ENCODE measurements at places on chromosomes 7 and 10.

GRCh38 chr10:130773941-130774340 lies 537.6 kb downstream of the TCERG1L start:
- DNase-seq = no peak

DNA sequence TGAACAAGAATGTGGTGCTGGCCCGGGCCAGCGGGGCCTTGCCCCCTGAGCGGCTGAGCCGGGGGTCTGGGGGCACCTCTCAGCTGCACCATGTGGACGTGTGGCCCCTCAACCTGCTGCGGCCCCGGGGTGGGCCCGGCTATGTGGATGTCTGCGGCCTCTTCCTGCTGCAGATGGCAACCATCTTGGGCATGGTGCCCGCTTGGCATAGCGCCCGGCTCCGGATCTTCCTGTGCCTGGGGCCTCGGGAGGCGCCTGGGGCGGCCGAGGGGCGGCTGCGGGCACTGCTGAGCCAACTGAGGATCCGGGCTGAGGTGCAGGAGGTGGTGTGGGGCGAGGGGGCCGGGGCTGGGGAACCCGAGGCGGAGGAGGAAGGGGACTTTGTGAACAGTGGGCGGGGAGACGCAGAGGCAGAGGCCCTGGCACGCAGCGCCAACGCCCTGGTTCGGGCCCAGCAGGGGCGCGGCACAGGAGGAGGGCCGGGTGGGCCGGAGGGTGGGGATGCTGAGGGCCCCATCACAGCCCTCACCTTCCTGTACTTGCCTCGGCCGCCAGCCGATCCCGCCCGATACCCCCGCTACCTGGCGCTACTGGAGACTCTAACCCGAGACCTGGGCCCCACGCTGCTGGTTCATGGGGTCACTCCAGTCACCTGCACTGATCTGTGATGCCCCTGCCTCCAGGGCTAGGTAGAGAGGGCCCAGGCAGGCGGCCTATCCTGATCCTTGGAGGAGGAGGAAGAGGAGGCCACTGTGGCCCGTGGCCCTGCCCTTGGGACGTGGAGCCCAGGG lies 1.1 kb upstream of the TRIP6 start:
- DNase-seq = no peak

DNA sequence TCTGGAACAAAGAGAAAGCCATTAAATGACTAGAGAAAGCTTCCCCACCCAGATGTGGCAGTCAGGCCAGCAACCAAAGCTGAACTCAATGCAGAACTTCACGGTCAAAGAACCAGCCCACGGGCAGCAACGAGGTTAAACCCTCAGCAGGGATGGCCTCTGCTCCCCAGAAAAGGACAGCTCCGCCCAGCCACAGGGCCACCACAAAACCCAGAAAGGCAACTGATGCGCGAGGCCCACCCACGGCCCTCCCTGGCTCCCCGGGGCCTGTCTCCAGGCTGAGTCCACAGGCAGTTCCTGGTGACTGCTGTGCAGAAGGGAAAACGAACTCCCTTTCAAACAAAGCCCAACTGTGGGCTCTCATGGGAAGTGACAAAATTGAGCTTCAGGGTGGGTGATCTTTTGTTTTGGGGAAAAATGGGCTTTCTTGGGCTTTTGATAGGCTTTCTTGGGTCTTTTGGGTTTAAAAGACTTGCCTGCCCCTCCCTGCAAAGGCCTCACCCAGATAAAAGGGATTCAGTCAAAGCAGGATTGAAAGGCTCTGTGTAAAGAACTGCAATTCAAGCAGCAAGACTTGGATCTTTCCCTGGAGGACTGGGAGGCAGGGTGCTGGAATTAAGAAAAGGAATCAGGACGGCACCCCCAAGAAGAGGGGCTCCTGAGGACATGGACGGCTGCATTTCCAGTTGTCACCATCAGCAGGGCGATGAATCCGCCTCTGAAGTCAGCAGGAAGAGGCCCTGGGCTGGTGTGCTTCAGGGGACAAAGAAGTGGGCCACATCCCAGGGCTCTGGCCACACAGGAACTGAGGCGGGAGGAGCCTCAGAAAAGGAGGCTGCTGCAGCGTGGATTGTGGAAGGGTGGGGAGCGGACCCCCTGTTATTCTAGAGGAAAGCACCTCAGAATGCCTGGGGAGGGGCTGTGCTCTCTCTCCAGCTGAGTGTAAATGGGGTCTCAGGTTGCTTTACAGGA lies 209.9 kb downstream of the USP6NL start:
- DNase-seq = no peak

GRCh38 chr7:20176578-20177242 lies 40.5 kb downstream of the MACC1 start:
- DNase-seq = no peak

DNA sequence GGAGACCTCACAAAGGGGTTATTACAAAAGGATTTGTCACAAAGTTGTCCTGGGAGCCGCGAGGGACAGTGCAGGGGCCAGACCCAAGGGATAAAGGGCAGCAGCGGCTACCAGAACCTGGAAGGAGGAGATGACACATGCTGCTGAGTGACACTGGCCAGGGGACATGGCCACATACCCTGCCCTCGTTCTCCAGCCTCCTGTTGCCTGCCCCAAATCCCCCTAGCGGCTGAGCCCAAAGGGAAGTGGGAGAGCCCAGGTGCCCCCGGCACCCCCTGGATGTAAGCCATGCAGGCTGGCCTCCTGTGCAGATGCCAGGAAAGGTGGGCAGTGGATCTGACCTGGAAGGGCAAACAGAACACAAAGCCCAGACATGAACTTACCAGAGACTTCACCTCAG lies 42.7 kb downstream of the C10orf143 start:
- no peak for DNase-seq

DNA sequence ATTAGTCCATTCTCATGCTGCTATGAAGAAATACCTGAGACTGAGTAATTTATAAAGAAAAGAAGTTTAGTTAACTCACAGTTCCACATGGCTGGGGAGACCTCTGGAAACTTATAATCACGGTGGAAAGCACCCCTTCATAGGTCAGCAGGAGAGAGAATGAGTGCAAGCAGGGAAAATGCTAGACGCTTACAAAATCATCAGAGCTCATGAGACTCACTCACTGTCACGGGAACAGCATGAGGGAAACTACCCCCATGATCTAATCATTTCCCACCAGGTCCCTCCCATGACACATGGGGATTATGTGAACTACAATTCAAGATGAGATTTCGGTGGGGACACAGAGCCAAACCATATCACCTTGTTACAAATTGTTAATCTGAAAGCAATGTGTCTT lies 15.8 kb downstream of the TAS2R39 start:
- no peak for DNase-seq

DNA sequence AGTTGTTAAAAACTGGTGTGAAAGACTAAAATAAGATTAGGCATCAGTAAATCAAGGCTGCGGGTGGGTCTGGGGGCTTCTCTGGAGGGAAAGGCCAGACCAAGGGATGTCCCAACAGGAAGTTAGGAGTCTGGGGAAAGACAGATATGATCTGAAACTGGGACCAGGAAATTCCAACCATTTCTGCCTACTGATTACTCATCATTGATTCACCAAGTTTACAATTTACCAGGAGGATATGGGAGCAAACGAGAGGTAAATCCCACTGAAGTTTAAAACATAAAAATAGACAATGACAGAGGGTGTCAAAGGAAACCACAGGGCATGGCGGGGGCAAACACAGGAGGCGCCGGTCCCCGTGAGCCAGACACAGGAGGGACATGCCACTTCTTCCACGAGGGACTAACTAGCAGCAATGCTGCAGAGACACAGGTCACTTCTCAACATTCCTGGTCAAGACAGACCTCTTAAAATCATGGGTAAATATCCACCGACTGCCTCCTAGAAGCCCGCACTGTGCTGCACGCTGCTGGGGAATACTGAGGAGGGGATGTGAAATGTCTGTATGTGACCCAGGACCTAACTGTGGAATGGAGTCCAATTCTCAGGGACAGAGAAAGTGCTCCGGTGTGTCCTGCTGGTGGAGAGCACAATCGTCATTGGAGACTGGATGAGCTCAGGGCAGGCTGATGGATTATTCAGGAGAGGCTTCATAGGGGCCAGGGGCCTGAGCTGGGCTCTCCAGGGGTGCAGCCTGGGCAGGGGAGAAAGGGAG lies 153.4 kb upstream of the KLF14 start:
- no peak for DNase-seq

DNA sequence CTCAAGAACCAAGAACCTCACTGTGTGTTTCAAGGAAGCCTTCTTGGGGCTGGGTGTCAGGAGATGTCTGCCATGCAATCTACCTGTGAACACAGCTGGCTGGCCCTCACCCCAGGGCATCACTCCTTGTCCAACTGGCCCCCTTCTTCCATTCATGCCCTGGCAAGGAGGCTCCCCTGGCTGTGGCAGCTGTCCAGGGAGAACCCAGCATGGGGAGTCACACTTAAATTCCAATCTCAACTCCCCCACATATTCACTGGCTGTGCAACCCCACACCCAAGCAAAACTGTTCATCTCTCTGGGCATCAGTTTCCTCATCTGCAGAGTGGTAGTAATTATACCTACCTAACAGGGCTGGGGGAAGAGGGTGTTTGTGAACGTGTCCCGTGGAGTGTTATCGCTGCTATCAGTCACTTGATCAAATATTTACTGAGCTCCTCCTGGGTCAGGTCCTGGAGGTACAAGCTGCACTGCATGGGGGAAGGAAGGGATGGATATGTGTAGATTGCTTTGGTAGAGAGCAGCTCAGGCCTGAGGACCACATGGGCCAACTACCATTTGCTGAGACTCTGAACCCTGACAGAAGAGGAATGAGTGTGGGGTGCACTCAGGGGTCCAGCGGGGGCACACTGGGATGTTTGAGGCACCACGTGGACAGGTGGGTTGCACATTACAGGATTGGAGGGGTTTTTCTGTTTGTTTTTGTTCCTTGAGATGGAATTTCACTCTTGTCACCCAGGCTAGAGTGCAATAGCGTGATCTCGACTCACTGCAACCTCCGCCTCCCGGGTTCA lies 2.1 kb upstream of the GPRIN2 start:
- no peak for DNase-seq

- DNase-seq = no peak
These were observed 20.4 kb downstream of the AQP1 start for GRCh38 chr7:30931929-30932540.

DNA sequence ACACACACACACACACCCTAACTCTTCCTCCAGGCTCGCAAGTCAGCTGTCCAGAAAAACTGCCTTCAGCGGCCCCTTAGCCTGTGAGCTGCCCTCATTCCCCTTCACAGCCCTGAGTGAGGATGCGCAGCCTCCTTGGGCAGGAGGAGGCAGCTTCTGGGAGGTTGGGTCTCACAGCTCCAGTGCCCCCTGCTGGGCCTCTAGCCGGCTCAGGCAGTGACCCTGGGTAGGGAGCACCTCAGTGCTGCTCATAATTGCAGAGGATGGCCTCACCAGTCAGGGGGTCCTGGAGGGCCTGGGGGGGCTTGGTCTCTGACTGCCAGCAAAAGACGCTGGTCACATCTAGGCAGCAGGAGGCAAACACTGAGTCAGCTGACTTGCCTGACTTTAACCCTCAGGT lies 43.7 kb downstream of the ZNF273 start:
- no peak for DNase-seq

GRCh38 chr7:104271948-104272347 lies 56.5 kb upstream of the LHFPL3 start:
- no peak for DNase-seq

DNA sequence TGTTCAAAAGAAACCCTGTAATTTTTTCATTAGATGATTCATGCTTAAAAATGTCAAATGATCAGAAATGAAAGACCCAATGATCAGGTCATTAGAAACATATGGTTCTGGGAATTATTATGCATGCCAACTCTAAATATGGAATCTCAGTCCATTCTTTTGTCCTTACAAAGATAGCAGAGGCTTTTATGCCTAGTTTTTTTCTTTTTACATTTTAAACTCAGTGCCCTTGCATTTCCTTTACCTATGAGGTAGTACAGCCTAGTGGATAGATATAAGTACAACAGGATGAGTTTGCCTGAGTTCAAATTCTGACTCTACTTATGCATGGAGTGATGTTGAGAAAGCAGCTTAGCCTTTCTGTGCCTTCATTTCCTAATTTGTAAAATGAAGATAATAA lies 392.9 kb downstream of the SUGCT start:
- no peak for DNase-seq

GRCh38 chr7:151410405-151411390 lies 860 bp upstream of the WDR86 start:
- DNase-seq = no peak

DNA sequence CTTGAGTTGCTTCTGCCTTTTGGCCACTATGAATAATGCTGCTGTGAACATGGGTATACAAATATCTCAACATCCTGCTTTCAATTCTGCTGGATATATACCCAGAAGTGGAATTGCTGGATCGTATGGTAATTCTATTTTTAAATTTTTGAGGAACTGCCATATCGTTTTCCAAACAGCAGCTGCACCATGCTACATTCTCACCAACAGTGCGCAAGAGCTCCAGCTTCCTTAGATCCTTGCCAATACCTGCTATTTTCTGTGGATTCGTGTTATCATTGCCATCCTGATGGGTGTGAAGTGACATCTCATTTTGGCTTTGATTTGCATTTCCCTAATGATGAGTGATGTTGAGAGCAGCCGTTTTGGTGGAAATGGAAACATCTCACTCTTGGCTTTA lies 26.7 kb downstream of the FRMD4A start:
- DNase-seq = no peak

DNA sequence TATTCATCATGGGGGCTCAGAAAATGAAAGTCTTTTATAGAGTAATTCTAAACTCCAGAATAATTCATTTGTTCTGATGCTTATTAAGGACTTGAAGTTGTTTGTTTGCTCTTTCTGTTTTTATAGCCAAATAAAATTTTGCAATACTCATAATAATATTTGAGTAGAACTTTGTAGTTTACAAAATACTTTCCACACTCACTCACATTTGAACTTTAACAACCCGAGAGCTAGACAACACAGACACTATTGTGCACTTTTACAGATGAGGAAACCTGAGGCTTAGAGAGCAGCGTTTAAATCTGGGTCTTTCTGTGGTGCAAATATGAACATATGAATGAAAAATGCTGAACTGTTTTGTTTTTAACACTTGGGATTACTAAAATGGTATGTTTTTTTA lies 126.8 kb downstream of the KAT6B start:
- DNase-seq = no peak

DNA sequence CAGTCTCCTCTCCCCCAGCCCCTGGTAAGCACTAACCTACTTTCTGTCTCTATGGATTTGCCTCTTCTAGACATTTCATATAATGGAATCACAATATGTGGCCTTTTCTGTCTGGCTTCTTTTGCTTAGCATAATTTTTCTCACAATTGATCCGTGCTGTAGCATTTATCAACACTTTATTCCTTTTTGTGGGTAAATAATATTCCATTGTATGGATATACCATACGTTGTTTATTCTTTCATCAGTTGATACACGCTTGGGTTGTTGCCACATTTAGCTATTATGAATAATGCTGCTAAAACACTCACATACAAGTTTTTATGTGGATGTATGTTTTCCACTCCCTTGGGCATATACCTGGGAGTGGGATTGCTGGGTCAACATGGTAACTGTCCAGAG lies 25.8 kb downstream of the MCM10 start:
- DNase-seq = no peak

GRCh38 chr10:130016993-130017630 lies 53.0 kb upstream of the EBF3 start:
- no peak for DNase-seq

GRCh38 chr7:19463581-19463980 lies 245.3 kb downstream of the POLR1F start:
- no peak for DNase-seq

Data from brain pericyte (primary cell).